ENCODE measurements at places on chromosomes 6 and 20.

DNA sequence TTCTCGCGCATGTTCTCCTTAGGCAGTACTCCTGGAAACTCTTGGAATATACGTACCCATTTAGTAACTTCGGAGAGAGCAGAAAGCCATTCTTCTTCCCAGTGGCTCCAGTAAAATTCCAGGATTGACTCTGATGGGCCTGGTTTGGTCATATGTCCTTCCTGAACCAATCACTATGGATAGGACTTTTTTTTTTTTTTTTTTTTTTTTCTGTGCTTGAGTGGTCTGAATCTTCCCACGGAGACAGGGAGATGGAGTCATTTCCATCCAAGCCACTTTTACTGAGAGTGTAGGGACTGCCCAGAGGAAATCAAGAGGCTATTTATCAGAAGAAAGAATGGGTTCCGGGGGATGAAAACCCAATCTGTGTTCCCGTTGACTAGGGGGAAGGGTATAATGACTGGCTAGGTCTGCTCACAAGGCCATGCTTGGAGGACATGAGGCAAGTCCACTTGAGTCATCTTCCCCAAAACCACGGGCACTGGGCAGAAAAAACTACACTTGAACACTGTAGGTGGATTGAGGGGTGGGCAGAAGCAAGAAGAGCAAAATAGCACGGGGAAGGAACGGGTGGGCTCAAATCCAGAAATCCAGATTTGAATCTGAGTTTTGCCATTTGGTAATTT, 35.4 kb upstream of the MRPS18A start:
- no peak for DNase-seq

DNA sequence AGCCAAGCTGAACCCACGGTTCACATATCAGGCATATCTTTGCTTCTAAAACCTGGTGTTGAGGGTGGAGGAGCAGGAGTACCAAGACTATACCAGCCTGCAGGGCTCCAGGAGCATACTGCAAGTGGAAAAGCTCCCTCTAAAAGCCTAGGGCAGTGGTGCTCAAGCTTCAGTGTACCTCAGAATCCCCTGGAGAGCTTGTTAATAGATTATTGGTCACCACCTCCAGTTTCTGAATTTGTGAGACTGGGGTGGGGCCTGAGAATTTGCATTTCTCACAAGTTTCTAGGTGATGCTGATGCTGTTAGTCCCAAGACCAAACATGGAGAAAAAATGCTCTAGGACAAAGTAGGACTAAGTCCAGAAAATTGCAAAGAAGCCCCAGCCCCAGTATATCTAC, 65.4 kb downstream of the FILIP1 start:
- DNase-seq, result no peak

- DNase-seq, result no peak
Observed at GRCh38 chr6:44260011-44260410, 2.7 kb upstream of the SLC35B2 start.

DNA sequence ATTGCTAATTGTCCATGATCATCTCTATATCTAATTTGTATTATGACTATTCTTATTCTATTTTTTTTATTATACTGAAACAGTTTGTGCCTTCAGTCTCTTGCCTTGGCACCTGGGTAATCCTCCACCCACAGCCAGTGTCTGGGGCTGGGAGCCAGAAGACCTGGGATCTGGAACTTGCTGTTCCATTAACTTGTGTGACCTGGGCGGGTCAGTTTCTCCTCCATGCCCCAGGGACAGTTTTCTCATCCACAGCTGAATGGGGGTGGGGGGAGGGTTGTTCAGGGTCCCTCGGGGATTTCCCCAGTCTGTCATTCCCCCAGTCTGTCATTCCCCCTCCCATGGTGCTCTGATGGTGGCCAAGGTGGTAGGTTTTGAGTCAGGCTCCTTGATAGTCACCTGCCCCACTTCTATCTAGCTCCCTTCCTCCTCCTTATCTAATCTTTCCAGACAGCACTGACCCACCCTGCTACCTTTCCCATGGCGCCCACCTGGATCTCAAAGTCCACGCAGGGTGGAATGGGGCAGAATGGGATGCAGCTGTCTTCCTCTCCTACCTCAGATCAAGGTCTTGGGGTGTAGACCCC, 10.9 kb downstream of the ITPR3 start:
- DNase-seq, result no peak

- no peak for DNase-seq
Observed at GRCh38 chr6:6560909-6561308, 27.6 kb upstream of the LY86 start.

GRCh38 chr20:21684671-21685070, 20.8 kb upstream of the PAX1 start:
- DNase-seq, result no peak
